Amygdala (tissue), 56 donors: ENCODE measurements at places on chromosomes 11 and 22.
A peak's percentile ranks its signal among the peaks of the same experiment; 100 is the strongest.

DNA sequence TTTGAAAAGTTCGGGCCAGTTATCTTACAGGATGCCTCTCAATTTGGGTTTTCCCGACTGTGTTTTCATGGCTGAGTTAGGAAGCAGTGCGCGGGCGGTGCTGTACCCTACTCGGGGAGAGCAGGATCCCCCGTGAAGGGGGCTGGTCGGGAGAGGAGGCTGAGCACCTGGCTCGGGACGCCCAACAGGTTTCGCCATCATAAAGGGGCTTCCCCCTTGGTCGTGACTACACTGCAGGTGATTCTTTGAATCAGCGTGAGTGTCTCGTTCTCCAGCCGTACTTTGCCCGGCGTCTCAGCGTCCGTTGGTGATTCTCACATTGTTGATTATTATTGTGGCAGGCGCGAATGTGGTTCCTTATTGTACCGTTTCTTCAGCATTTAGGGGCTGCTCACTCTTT, 46.6 kb downstream of the ST14 start:
- DNase-seq: no peak

DNA sequence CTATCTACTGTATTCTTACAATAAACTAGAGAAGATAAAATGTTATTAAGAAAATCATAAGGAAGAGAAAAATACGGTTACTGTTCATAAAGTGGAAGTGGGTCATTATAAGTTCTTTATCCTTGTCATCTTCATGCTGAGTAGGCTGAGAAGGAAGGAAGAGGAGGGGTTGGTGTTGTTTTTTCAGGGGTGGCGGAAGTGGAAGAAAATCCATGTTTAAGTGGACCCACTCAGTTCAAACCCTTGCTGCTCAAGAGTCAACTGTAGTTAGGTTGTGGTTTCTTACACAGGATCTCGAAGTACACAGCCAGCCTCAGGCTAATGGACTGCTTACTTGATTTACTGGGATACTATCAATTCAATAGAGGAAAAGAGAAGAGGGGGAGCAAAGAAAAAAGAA, 63.1 kb downstream of the PIWIL4 start:
- no peak for DNase-seq

- peak; percentile 63 for DNase-seq
Measured at GRCh38 chr11:46346886-46347636, at the start of gene DGKZ. Gene DGKZ, plus strand, starts transcription at chr11:46347463. Its CDS starts 197 bp downstream, at chr11:46347660.

DNA sequence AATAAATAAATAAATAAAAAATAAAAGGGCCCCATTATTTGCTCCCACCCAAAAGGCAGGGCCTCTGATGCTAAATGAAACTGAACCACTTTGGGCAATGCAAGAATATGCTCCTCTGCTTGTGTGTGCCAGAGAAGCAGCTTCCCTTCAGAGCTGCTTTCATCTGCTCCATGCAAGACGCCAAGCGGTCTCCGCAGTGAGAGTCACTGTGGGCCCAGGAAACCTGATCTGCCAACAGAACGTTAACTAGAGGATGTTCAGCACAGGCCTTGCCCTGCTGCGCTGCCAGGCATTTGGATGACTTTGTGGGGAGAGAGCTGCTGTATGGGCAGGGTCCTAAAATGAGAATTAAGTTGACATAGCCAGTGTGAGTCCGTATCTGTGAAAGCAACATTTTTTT, 43.7 kb upstream of the APOA1 start:
- DNase-seq: no peak

DNA sequence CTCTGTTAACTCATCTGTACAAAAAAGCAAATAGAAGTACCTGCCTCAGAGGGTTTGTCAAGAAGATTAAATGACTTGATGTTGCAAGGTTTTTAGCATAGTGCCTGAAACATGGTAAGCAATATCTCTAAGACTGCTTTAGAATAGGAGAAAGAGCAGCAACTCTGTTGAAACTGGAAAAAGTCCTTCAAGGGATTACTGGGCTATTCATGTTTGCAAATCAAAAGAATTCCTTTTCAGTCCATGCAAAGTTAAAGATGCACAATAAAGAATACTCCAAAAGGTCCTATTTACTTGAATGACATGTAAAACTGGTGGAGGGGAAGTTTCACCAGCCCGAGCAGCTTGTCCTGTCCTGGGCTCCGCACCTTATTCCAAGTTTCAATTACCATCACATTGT, 70.6 kb downstream of the C2CD3 start:
- DNase-seq: no peak

DNA sequence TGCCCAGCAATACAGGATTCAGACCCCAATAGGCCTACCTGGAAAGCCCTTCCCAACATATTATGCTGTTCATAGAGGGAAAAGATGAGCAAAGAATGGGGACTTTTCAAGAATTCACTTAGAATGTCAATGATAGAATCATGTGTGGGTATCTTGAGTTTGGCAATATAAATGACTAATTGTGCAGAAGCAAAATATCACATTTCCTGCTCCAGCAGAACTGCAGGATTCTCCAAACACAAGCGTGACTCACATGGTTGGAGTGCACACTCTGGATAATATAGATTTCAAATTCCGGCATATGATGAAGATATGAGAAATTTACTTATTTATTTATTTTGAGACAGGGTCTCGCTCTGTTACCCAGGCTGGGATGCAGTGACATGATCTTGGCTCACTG, 12.5 kb upstream of the APOL5 start:
- no peak for DNase-seq
